ENCODE measurements at places on chromosomes 7 and 10.

DNA sequence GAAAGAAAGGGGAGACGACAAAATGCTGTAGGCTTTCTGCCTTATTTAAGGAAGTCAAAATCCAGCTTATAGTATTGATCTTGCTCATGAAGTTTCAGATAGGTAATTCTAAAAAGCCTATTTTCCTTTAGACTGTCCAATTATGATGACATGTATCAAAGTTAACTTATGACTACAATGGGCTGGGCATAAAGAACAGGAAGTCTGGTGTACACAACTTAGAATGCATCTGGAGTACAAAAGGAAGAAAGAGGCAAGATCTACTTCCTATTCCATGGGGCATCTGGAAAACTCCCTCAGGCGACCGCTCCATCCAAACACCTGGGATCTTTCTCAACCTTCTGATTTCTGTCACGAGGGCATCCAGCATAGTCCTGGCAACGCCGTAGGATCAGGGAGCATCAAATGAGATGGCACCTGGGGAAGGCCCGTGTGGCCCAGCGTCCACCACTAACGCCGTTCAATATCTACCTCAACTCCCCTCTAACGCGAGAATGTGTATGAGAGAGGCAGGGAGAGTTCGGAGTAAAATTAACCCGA is 512 bp downstream of the FAM24B start:
- no peak for DNase-seq

GRCh38 chr10:102701796-102702195 is 12.4 kb downstream of the ARL3 start:
- DNase-seq, result no peak

DNA sequence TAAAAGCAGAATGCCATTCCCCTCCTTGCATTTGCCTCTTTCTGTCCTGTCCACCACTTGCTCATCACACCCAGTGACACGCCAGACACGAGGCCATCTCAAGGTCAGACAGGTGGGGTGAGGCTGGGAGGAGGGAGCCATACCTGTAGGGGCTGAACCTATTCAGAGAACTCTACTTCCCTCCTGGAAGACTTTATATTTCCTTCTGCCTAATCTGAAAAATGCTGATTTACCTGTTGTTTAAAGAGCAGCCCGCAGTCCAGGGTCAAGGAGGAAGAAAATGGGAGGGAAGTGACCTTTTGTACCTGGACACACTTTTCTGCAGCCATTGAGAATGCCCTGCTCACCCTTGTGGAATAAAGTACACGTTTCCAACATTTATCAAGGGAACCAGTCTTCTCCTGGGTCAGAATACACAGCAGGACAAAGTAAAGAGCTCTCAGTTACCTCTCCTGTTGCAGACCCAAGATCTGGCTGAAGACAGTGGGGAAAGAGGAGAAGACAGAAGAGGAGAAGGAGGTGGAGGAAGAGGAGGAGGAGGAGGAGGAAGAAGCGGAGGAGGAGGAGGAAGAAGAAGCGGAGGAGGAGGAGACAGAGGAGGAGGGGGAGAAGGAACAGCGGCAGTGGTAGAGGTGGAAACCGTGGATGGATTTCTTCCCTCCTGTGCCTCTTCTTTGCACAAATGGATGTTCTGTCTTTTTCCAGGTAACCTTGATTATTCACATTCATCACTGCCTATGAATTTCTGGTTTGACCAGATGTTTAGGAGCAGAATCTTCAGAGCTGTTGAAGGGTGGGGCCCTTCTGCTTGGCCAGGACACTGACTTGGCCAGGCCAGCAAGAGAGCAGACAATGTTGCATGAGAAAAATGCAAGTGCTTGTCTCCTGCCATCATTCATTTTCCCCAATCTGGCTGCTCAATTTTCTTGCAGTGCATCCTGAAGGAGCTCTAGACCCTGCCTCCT is 1.2 kb upstream of the BLNK start:
- no peak for DNase-seq

- DNase-seq, result no peak
Measured at GRCh38 chr7:31003721-31004120, 40.0 kb downstream of the GHRHR start.

DNA sequence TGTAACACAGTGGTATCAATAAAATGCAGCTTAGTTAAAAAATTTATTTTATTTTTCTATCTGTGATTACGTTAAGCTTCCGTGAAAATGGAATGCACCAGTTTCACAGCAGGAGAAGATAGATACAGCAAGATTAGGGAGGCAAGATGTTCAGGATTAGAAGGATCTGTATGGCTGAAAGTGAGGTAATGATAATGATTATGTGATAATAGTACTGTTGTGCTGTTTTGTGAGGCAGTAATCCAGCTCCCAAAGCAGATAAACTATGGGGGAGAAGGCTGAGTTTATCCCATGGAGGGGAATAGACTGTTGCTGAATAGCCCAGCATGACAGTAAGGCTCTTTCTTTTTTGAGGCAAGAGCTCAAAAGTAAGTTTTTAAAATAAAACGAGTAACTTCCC is 216.1 kb upstream of the PRPS1L1 start:
- no peak for DNase-seq

DNA sequence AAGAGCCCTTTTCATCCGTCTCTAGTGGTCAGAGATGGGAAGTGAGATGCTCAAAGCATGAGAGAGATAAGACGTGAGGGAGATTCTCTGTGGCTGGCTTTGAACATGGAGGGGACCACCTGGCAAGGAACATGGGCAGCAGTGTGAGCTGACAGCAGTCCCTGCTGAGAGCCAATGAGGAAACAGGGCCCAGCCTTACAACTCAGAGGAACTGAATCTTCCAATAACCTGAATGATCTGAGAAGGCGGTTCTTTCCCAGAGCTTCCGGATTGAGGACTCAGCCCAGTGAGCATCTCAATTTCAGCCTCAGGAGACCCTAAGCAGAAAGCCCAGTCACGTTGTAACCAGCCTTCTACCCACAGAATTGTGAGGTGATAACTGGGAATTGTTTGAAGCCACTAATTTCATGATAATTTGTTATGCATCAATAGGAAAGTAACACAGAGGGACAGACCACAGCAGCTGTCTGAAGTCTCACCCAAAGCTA is 33.9 kb upstream of the IKZF1 start:
- no peak for DNase-seq

DNA sequence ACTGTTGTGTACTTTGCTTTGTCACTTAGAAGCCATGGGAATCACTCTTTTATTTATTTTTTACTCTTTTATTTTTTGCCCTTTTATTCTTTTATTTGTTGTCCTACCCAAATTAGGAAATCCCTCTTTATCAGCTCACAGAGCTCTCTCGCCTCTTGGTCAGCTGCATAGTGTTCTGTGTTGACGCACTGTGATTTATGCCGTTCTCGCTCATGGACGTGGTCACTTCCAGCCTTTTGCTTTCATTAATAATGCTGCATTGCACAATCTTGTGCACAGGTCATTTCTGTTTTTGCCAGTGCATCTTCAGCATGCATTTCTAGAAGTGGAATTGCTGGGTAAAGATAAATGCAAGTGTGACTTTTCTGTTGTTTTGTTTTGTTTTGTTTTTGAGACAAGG is 42.3 kb downstream of the FBH1 start:
- DNase-seq, result no peak
